ENCODE measurements at places on chromosomes 2 and 18.

DNA sequence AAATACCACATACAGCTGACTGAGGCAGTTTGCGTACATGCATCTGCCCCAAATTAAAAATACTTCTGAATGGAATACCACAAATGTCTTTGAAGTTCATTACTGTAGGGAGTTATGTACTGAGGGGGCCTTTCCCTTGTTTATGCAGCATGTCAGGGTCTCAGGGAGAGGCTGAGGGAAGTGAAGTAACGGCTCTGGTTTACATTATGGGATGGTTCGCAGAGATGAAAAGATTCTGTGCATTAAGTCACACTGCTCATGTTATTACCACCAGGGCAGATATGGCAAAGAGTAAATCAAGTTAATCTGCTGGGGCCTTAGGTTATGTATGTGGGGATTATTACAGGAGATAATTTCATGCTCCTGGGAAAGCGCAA is 385.9 kb upstream of the RND3 start:
- no peak for DNase-seq

GRCh38 chr18:54149078-54149697 is 75.3 kb downstream of the MBD2 start:
- DNase-seq = peak; percentile 41

- DNase-seq = peak; percentile 73
Measured at GRCh38 chr2:26692897-26693849, 651 bp downstream of the KCNK3 start.

DNA sequence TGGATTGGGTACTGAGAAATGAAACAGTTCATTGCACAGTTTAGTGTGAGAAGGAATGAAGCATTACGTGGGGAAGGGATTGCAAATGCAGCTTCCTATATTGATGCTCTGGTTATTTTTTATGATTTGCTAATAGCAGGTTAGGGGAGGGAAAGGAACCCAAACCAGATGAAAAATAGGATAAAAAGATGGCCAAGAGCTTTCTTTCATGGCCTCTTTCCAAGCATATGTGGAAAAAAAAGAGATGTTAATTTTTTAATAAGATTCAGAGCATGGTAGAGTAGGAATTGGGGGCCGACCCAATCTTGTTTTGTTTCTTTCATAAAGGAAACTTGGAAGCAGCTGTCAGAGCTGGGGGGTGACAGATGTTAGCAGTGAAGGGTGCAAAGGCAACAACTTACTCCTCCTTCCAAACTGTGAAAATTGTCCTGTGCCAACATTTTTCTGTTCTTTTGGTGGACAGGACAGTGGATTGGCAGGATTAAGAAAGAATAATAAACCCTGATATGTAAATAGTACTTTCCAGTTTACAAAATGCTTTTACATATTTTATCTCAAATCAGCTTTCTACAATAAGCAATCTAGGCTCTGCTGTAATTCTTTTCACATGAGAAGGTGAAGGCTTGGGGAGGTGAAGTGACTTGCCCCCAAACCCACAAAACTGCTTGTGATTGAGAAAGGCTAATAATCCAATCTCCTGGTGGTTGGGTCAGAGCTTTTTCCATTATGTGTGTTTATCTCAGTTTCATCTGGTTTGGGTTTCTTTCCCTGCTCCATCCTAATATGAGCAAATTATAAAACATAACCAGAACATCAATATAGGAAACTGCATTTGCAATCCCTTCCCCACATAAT is 270.1 kb downstream of the ETAA1 start:
- no peak for DNase-seq

Data from DMS53 (cell line).